AG09309 (cell line): ENCODE measurements at places on chromosomes 12 and 14.

GRCh38 chr14:49593016-49593415, 5.7 kb upstream of the LRR1 start:
- no peak for DNase-seq

GRCh38 chr12:130953771-130954543, at the start of gene ADGRD1:
TSS of gene ADGRD1 (plus strand) at chr12:130953907. CDS start at chr12:130954466, 559 bp downstream.
- no peak for DNase-seq

DNA sequence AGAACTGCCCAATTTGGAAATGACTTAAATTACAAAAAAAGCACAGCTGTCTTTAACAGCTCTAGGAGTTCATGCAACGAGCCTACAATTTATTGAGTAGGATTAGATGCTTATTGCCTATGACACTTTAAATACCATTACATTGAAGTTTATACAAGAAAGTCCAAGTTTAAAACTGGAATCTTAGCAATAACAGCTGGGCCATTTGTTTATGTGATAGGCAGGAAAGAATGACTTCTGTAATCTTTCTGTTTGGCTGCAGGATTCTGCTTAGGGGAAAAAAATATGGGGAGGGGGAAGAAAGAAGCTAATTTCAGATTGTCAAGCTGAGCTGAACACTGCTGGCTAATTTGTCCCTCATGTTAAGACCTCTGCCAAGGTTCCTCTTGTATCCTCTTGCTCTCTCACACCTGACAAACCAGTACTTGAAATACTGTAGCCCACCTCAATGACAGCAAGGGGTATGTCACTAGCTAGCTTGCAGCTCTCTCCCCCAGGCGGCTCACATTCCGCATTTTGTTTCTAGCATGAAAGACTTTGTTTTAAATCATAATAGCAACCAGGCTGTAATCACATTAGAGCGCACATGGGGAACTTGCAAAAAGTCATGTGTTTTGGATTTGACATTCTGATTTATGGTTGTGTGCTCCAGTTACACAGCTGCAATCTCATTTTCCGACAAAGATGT, 384.8 kb downstream of the BMP4 start:
- DNase-seq, result no peak

- peak; percentile 5 for DNase-seq
Measured at GRCh38 chr12:100675432-100675831, 101.9 kb downstream of the GAS2L3 start.

GRCh38 chr12:52865090-52865944, 16.5 kb upstream of the KRT78 start:
- no peak for DNase-seq

DNA sequence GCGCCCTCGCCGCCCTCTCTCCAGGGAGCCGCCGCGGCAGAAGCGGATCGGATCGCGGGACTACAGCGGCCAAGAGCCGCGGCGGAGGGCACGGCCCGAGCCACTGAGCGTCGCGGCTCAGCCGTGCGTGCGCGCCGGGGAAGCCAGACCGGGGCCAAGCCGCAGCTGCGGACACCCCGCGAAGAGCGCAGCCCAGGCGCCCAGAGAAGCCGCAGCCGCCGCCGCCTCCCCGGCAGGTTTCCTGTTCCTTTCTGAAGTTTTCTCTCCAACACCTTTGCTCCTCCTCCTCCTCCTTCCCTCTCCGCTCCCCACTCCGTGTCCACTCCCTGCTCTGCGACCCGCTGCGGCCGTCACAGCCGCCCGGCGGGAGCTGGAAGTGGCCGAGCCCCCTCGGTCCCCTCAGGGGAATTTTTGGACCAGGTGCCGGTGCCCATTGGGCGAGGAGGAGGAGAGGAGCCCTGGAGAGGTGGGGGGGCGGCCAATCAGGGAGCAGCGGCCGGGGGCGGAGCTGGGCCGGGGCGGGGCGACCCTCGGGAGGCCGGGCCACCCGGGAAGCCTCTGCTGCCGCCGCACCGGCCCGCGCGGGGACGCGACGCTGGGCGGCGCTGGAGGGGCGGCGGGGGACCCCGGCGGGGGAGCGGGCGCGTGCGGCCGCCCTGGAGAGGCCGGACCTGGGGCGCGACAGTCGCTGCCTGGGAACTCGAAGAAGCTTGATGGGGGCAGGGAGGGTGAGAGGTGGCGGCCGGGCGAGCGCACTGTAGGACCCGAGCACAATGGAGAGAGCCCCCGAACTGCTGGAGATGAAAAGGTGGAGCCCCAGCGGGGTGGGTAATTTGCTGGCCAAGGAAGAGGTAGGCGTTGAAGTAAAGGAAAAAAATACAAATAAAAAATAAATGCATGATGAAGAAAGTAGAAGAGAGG, at the start of gene ITPR2:
Gene ITPR2, minus strand, starts transcription at position 373 of the 921 bp plus-strand sequence. CDS start 413 bp downstream, outside the sequence.
- no peak for DNase-seq

- no peak for DNase-seq
Measured at GRCh38 chr12:128059621-128060370, 207.2 kb upstream of the TMEM132C start.

GRCh38 chr12:99978152-99978551, 6.6 kb downstream of the ANKS1B start:
- DNase-seq, result no peak

DNA sequence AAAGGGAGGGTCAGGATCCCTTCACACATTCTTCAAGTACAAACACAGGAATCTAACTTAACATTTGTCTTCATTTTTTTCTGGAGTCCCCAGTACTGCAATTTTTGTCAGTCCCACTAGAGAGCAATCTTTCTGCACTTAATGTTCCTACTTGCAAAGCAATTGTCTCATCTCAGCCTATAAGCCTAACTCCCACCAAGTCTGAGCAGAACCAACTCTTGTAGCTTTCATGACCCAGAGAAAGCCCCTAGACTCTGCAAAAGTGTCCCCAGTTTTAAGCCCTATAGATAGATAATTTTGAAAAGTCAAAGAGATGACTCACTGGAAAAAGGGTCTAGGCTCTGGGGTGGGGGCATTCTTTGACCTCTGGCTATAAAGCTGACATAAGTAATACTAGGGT, 1.8 kb upstream of the ZBTB39 start:
- DNase-seq, result peak; percentile 50

DNA sequence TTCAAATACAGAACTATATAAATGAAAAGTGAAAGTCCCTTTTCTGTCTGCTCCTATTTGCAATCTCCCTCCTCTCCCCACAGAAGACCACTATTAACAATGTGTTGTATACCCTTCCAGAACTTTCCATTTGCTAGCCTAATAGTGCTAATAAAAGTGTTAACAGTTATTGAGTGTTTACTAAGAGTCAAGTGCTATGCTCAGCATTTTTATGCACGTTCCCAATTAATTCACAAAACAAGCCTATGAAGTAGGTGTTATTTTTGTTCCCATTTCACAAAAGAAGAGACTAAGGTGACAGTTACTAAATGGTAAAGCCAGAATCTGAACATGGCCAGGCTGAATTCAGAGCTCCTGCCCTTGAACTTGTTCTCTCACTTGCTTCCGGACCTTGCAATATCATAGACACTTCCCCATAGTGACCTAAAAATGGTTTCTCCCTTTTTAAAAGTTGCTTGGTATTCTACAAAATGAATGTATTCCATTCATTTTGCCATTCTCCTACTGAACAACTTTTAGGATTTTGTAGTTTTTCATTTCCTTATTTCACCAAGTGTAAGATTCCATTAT, 1.6 kb upstream of the PRKAB1 start:
- DNase-seq, result no peak

GRCh38 chr14:56210571-56210970, 92.4 kb downstream of the PELI2 start:
- DNase-seq, result no peak

- DNase-seq, result no peak
Measured at GRCh38 chr14:101539880-101540279, 21.4 kb upstream of the DIO3 start.

DNA sequence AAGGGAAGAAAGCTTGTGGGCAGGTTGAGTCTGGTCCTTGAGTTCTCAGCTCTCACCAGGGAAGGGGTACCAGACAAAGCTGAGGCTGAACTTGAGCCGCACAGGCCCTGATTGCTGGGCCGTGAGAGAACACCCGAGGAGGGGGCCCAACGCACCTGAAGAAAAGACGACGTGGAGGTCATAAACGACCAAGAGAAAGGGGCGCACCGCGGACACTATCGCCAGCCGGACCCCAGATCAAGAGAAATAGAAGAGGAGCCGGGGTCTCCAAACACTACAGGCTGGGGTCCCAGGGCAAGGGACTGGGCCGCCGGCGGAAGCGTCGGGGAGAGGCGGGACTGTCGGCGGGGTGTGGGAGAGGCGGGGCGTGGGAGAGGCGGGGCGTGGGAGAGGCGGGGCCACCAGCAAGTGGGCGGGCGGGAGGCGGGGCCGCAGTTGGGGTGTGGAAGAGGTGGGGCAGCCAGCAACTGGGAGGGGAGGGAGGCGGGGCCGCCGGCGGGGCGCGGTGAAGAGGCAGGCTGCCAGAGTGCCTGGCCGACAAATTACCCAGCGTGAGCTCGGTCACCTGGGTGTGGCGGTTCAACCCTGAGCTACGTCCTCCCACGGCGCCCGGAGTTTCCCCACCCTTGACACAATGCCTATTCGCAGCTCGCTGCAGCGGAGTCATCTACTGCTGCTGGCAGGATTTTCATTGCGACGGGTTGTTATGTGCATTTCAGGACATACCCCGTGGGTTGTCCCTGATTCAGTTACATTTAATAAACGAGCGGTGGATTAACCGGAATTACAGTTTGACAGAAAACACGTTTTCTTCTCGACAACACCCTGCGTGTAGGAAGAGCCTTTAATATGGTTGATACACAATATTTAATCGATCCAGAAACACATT, 15.5 kb upstream of the NEMF start:
- DNase-seq, result peak; percentile 59

DNA sequence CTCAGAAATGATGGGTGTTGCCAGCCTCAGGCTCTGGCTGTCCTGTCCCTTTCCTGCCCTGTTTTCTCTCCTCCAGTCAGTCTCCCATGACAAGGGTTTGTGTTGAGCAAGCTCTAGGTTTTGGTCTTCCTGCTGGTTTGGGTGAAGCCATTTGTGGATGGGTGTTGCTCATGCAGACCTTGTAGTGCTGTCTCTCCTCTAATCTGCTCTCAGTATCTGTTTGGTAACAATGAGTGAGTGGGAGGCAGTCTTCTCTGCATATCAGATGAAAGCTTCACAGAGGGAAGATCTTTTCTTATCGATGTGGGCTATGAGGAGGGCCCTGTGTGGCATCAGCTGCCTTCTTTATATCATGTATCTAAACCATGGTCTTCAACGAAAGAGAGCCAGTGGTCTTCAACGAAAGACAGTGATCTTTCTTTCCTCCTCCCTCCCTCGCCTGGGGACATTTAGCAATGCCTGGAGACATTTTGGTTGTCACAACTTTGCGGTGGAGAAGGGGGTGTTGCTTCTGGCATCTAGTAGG, 3.6 kb downstream of the CMA1 start:
- DNase-seq, result no peak

DNA sequence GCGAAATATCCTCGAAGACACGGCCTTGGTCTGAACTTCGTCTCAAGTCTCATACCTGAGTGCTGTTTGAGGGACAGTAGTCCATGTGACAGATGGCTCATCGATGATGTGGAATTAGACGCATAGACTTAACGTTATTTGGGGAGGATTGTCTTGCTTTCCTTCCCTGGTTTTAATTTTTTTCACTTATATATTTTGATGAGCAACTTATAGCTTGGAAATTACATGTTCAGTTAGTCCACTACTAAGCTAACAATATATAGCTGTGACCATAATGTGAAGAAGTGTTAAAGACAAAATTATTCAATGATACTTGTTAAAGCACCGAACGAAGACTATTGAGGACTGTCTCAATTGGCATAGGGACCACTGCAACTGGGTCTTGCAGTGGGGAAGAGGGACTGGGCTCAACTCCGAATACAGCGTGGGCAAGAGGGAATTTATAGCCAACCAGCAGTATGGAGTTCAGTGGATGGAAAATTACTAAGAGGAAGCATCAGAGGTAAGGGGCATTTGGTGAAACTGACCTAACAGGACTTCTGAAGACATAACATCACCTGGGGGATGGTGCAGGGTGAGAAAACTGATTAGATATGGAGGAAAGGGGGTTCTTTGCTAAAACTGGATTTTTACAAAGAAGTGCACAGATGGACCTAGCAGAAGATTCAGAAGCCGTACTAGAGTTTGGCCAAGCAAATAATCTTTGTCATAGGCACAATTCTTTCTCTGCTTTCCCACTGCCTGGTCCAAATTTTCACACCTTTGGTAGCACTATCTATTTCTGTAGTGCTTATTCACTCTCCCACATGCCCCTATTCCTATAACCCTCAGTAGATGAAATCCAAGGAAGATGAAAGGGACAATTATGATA, 910 bp upstream of the TM7SF3 start:
- no peak for DNase-seq

DNA sequence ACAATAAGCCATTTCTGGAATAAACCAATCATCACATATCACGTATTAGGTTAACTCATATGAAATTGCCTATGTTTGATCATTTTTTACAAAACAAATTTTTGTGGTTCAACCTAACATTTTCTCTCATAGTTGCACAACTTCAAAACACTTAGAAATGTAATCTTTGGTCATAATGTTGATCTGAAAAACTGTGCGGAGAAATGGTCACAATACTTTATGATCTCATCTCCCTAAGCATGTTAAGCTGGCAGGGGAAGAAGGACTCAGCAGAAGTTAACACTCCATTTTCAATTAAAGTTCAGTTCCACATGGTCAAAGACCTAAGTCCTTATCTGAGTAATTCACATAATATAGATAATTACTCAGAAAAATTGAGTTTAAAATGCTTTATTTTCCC, 194.8 kb downstream of the CAPZA3 start:
- DNase-seq, result no peak

DNA sequence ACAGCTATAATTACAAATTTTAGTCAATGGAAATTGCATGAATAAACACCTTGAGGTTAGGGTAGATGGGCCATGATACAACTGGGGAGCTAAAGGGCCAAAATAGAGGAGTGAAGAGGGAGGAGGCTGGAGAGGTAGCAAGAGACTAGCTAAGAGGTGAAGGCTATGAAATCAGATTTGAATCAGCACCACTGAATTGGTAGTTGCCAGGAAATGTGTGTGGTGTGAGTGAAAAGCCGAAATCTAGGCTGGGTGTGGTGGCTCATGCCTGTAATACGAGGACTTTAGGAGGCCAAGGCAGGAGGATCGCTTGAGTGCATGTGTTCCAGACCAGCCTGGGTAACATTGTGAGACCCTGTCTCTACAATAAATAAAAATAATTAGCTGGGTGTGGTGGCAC, 22.7 kb downstream of the YY1 start:
- DNase-seq, result no peak

DNA sequence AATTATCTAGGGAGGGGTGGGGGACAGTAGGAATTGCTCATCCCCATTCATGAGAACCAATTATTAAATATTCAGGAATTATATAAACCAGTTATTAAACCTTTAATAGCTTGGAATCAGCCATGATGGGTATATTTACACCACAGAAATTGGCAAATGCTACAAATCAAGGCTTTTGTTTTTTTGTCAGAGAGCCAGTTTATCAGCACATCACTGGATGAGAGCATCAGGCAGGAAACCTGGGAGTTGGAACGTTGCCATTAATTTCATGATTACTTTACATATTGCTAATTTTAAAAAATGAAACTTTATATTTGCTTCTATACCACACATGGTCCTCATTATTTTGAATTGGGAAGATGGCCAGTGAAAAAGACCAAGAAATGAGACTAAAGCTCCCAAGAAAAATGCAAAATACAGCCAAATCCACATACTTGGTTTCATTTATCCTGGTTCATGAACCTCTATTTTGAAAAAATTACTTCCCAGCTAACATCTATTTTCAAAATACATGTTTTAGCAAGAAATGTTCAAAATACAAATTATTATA, 48.4 kb downstream of the ATL1 start:
- no peak for DNase-seq

- no peak for DNase-seq
Measured at GRCh38 chr12:51722431-51722830, 126.1 kb downstream of the FIGNL2 start.
